ENCODE measurements at places on chromosomes 7 and 10.

DNA sequence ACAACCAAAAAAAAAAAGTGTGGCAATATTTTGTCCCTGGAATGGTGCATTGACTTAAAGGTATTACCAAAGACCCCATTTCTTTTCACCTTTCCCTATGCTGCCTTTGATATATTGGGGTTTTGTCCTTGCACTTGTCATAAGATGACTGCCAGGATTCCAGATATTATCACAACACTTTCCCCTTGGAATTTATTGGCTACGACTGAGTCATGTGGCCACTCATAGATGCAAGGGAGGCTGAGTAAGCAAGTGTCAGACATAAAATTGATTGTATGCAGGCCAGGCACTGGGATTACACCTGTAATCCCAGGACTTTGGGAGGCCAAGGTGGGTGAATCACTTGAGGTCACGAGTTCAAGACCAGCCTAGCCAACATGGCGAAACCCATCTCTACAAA is 83.6 kb downstream of the PPP1R3C start:
- no peak for DNase-seq

DNA sequence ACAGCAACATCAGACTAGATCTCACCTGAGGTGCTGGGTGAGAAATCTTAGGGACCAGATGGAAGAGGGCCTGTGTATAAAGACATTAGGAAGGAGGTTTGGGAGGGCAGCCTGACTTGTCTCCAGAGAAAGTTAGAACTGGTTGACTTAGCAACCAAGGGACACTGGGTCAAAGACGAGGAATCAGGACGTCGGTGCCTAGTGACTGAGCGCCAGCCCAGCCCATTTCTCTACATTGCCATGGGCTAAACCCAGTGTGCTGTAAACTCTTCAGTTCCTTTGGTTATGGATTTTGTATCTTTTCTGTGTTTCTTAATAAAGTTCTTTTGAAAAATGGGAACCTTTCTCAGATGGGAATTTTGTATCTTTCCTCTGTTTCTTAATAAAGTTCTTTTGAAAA is 12.3 kb downstream of the TRIM56 start:
- no peak for DNase-seq

GRCh38 chr10:51000164-51000563 is 74.1 kb upstream of the PRKG1 start:
- no peak for DNase-seq

- DNase-seq, result no peak
These were observed 71.8 kb downstream of the ZEB1 start for GRCh38 chr10:31390804-31391203.

GRCh38 chr7:78175330-78176100 is 376.9 kb downstream of the PHTF2 start:
- DNase-seq, result no peak

DNA sequence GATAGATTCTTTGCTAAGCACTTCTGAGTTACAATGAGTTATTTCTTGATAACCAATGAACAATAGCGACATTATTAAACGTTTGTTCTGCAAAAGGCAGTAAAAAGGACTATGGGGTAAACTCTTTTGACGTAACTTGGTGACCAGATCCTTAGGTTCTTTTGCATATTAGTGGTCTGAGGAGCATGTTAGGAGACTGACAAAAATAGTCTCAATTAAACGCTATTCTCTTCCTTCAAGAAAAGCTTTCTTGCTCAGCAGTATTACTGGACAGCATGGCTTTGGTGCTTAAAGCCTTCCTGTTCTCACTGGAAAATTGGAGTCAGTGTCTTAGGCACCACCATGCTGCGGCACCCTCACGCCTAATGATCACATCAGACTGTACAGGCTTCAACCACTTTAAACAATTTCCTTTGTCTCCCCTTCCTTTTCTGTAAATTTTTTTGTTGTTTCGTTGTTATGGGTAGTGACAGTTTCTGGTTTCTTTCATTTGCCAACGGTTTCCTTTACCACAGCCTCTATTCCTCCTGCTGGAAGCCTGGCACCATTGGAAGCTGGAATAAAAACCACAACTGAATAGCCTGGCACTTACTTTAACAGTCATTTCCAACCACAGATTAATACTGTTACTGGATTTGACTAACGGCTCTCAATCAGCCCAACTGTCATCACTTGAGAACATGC is 49.2 kb upstream of the FAM133B start:
- no peak for DNase-seq

GRCh38 chr7:12401538-12402364 is 1.9 kb downstream of the VWDE start:
- no peak for DNase-seq

DNA sequence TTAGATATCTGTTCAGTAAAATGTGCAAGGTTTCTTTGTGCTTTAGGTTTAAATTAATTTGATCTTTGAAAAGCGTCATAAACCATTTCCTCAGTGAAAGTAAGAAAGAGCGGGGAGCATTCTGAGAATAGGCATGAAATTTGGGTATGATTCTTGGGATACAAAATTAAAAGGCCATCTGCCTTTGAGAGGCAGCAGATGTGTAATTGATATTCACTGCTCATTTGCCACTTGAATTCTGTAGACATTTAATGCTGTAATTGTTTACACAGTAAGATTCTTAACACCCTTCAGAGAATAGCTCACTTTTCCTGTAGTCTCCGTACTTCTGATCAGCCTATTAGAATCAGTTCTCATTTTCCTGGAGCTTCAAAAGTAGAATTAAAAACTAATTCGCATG is 18.7 kb downstream of the FRMD4A start:
- no peak for DNase-seq

GRCh38 chr10:119090026-119090795 is 9.6 kb upstream of the EIF3A start:
- no peak for DNase-seq

DNA sequence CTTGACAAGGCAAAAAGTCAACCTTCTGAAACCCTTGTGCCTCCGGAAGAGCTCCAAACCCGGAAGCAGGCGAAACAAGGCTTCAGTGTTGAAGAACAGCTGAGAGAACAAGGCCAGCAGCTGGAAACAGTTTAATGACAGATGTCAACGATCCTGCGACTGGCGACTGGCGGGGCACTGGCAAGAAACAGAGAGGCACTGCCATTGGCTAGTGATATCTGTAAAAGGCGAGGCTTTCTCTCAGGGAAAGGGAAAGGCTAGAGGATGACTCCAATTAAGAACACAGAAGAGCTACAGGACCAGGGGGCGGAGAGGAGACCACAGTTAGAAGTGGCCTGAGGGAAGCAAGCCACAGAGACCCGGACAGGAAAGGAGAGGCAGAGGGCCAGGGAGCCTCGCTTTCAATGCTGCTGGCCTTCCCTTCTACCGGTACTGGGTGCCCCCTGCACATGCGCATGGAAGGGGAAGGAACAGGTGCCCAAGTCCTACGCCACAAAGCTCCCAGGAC is 19.4 kb downstream of the ITGB1 start:
- DNase-seq, result no peak

- no peak for DNase-seq
These were observed 12.0 kb upstream of the GSDME start for GRCh38 chr7:24769014-24769830.

DNA sequence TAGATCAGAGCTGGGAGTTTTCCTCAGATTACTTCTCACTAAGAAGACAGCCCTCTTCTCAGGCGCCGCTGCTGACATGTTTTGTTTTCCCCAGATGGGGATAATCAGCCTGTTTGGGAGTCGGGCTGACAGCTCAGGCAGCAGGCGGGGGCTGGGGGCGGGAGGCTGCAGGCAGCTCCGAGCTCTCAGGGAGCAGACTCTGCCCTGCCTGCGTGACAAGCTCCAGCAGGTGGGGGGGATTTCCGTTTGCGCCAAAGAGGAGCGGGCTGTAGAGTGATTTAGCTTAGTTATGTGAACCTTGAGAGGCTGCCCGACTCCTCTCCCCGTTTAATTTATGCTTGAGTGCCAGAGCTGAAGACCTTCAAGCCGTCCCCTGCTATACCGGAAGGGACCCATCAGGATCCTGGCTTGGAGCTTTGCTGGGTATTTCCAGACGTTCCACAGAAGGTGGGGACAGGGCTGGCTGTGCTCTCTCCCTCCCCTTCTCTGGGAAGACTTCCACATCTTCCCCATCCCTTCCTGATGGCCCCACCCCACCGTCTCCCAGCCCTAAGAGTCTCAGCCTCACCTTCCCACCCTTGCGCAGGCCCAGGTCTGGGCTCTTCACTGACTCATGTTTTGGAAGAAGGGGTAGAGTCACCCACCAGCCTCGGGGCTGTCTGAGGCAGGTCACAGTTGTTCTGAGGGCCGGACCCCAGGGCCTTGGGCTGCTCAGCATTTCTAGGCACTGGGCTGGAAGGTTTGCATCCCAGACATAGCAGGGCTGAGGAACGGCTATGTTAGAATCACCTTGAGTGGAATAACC is 24.7 kb upstream of the ADCYAP1R1 start:
- DNase-seq, result no peak

- DNase-seq, result no peak
These were observed 211.3 kb upstream of the PPP2R2D start for GRCh38 chr10:131689486-131689885.

GRCh38 chr10:86851328-86852207 is 95.1 kb downstream of the BMPR1A start:
- DNase-seq, result no peak

DNA sequence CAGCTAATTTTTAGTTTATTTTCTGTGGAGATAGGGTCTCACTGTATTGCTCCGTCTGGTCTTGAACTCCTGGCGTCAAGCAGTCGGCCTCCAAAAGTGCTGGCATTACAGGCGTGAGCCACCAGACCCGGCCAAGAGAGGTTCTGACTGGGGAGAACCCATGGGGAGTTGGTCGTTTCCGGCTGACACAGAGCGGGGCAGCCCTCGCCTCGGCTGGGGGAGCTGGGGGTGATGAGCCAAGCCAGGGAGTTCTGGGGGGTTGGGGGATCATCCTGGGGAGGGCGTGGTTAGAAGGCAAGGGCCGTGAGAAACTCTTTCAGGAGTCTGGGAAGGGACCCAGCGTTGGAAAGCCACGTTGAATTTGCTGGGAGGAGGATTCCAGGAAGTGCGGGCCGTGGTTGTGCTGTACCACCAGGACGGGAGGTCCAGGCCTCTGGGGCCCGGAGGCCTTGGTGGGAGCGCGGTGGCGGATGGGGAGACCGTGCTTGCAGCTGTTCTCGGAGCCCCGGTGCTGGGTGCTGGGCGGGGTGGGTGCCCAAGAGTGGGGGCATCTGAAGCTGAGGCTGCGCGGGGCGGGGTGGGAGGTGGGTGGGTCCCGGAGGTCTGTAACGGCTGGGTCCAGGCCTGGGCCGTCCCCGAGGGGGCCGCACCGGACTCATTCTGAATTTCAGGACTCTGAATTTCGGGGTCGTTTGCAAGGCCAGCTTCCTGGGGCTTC is 8.4 kb upstream of the ZNF853 start:
- DNase-seq, result no peak

DNA sequence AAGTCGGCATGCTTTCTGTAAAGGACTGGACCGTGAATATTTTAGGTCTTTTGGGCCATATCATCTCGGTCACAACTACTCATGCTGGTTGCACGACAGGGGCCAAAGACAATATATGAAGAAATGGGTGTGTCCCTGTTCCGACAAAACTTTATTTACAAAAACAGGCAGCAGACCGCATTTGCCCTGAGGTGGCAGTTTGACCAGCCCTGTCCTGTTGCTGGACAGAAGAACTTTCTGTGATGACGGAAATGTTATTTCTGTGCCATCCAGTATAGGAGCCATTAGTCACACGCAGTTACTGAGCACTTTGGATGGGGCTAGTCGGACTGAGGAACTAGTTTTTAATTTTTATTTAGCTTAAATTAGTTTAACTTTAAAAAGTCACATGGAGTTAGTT is 112.8 kb upstream of the CARD11 start:
- DNase-seq, result no peak

GRCh38 chr7:51731075-51731474 is 414.5 kb upstream of the COBL start:
- DNase-seq, result no peak

- no peak for DNase-seq
These were observed 217.7 kb downstream of the SEC23IP start for GRCh38 chr10:120110196-120110595.

DNA sequence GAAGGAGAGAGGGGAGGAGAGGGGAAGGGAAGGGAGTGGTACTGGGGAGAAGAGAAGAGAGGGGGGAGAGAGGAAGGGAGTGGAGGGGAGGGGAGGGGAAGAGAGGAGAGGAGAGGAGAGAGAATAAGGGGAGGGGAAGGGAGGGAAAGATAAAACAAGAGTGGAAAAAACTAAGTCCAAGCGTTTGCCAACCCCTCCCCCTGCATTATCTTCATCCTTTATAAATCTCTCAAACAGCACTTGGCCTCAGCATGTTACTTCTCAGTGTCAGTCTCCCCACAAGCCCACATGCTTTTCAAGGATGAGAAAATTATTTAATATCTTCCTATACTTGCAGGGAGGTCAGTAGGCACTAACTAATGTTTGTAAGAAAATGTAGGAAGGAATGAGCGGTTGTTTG is 204.5 kb downstream of the LSM5 start:
- no peak for DNase-seq

DNA sequence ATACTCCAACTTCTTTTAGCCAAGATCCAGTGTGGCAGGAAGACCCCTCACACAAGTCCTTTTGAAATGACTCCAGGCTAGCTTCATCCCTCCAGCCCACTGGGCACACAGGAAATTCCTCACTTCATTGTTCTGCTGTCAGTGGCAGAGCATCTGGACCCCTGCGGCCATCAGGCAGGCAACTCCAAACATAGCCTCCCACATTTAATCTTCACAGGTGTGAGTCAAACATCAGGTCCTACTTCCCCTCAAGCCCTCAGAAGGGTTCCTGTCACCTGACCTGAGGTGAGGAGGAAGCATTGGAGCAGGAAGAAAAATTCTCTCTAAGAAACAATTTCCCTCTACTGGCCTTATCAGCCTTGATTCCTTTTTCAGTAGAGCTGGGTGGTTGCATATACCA is 51.1 kb upstream of the C1GALT1 start:
- DNase-seq, result no peak

DNA sequence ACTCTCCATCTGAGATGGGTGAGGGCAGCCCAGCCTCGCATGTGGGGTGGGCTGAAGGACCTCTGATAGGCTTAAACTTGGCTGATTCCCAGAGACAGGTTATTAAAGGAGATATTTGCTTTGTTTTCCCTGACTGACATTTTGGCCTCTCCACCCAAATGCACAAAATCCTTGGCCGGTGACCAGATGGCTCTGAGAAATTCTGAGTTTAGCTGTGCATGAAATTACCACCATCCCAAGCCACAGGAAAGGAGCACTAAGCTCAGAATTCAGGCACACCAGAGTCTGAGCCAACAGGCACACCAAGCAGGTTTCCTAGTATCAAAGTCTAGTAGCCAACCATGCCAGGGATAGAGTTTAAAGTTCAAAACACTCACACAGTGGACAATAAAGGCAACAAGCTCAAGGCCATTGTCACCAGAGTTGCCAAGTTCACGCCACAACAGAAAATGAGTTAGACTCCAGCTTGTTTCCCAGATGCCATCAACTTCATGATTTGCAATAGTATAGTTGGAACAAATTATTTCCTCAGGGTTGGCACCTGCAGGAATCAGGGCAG is 387.6 kb downstream of the KCNMA1 start:
- DNase-seq, result no peak

GRCh38 chr7:1455241-1455939 is 3.9 kb downstream of the MICALL2 start:
- no peak for DNase-seq

GRCh38 chr7:114334989-114335388 is 79.6 kb upstream of the FOXP2 start:
- no peak for DNase-seq

Data from SIG-M5 (cell line).